Fibroblast of pulmonary artery (primary cell): ENCODE measurements at places on chromosomes 3 and 15.

GRCh38 chr3:127490271-127491023 lies 100.1 kb downstream of the TPRA1 start:
- DNase-seq, result no peak

DNA sequence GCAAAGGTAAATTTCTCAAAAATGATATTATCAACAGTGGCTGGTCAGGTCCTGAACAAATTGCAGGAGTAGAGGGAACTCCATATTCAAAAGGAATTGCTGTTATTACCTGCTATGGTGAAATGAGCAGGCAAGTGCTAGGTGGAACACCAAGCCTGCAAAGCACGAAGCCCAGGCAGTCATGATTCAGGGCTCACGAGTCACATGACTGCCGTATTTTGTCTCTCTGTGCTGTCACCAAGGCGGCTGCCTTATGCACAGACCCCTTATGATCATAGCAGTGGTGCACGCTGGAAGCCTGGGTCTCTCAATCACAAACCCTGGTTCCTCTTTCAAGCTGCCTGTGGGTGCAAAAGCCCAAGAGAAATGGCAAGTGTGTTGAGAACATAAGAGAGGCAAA lies 24.4 kb downstream of the SLC12A1 start:
- no peak for DNase-seq

- DNase-seq, result no peak
Measured at GRCh38 chr3:128603811-128604775, 46.5 kb downstream of the RPN1 start.

DNA sequence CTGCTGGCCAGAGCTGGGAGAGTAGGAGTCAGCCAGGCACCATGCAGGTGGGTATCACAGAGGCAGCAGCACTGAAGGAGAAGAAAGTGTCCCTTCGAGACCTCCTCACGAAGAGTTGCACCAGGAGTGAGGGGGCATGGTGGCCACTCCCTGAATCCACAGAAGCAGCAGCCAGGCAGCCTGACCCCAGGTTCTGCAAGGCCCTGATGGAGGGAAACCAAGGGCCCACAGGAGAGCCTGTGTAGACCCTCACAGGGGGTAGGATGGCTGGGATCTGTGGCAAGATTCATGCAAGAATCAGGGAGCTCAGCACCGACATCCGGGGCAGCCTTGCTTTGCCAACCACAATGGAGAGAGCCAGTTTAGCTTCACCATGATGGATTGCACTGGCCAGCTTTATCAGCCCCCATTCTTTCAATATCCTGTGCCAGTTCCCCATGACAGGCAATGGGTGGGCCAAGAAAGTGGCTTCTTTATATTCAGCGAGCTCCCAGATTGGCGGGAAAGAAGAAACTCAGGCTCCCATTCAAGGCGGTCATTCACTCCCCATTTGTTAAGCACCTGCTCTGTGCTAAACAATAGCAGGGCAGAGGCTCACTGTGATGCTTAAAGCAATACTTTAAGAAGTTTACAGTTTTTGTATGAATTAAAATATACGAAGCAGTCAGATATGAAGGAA lies 33.5 kb upstream of the TBC1D21 start:
- no peak for DNase-seq

- DNase-seq, result no peak
Measured at GRCh38 chr15:88218557-88219221, 37.9 kb downstream of the NTRK3 start.

DNA sequence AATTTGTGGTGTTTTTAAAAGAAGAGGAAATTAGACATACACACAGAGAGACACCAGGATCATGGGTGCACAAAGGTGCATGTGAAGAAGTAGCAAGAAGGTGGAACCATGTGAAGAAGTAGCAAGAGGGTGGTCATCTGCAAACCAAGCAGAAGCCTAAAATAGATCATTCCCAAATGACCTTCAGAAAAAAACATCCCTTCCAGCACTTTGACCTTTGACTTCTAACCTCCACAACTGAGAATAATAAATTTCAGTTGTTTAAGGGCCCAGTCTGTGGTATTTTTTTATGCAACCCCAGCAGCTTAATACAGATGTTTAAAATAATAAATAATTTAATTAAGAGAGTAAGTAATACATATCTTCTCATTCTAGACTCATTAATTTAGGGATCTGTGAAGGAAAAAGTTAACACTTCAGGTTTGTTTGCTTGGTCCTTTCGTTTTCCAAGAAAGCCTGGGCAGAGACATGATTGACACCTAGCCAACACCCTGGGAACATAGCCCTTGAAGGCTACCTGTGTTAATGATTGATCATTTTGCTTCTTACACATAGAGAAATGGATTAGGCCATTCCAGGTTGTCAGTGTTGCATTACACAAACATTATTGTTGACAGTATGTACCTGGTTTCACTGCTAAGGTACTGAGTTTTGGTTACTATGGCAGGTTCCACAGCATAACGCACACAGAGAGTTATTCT lies 1331.2 kb upstream of the GBE1 start:
- DNase-seq, result no peak

GRCh38 chr3:137343283-137343682 lies 385.5 kb downstream of the IL20RB start:
- DNase-seq, result no peak

DNA sequence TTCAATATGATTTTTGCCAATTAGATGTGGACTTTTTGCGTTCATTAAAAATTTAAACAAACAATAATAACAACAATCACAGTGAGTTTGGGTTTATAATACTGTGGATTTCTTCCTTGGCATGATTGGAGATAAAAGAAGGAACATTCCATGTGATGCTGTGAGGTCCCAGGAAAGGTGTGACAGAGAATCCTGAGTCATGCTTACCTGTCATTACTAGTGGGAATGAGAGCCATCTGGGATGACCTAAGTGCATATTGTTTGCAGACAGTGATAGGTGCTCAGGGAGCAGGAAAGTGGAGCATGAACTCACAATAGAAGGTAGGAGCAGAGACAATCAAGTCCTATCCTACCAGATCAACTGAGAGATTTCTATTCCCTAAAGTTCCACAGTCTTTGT lies 766.5 kb upstream of the CFAP20DC start:
- DNase-seq, result no peak

- DNase-seq, result peak; percentile 67
Measured at GRCh38 chr3:112302150-112302830, 8.3 kb upstream of the SLC9C1 start.
